HS-5 (cell line): ENCODE measurements at places on chromosomes 11 and 22.
A peak's percentile ranks its signal among the peaks of the same experiment; 100 is the strongest.

DNA sequence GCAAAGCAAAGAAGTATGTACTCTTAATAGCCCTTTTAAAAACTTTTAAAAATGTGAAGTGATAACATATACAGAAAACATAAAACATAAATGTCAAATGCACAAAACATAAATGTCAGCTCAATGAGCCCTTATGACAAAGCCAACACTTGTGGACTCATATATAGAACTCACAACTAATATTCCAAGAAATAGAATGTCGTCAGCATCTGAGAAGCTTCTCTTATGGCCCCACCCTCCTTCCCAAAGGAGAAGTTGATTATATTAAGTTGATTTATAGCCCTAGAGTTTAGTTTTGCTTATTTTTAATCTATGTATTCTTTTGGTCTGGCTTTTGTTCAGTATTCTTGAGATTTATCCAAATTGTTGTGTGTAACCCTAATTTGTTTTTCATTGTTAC, 13.8 kb downstream of the NEU3 start:
- no peak for DNase-seq

DNA sequence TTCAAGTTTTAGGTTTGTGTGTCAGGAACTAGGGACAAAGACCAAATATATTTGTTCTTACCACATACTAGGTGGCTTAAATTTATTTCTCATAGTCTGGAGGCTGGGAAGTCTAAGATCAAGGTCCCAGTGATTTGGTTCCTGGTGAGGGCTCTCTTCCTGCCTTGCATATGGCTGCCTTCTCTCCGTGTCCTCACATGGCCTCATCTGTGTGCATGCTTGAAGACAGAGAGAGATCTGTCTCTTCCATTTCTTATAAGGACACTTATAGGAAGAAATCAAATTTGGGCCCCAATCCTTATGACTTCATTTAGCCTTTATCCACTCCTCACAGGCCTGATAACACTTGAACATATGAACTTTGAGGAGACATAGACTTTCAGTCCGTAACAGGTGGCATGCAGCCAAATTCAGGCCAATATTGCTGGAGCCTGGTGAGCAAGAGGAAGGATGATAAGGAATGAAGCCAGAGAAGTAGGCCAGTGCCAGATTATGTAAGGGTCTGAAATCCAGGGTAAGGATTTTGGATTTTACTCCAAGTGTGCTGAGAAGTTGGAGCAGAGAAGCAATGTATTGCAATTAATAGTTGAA, 35.1 kb downstream of the TTC17 start:
- DNase-seq = no peak

DNA sequence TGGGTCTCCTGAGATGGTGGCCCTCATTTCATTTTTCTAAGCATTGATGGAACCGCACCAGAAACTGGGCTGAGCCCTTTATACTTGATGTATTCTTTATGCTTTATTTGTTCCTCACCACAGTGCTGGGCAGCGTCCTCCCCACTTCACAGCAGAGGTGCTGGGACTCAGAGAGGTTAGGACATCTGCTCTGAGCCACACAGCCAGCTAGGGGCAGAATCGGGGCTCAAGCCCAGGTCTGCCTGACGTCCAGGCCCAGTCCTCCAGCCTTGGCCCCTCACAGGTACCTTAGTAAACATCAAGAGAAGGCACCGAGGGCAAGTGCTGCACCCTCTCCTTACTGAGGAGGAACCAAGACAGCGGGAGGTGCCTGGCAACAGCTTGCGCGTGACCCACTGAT, 20.2 kb upstream of the SHISAL1 start:
- DNase-seq = no peak

- DNase-seq = no peak
Measured at GRCh38 chr11:749731-750130, 2.5 kb downstream of the TALDO1 start.

DNA sequence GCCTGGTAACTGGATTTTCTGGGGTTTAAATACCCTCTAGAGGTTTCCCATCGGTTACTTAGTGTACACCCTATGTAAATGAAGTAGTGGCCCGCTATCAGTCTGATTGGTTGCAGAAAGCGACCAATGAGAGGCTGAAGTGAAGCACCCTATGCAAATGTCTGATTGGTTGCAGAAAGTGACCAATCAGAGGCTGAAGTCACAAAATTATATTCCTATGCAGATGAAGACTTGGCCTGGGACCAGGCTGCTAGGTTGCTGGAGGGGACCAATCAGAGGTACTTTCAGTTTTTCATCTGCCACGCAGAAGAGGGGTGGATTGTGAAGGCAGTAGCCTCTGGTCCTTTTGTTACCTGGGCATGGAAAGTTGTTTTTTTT, 134.8 kb downstream of the TBC1D22A start:
- DNase-seq = no peak

GRCh38 chr11:17760102-17761029, 25.8 kb downstream of the KCNC1 start:
- no peak for DNase-seq

- peak; percentile 42 for DNase-seq
Measured at GRCh38 chr11:9691865-9692264, 28.0 kb downstream of the SWAP70 start.

GRCh38 chr22:41381329-41382097, at the start of gene TEF:
Gene TEF (plus strand): TSS chr22:41381942. CDS start chr22:41382045, 103 bp downstream.
- DNase-seq = peak; percentile 88

DNA sequence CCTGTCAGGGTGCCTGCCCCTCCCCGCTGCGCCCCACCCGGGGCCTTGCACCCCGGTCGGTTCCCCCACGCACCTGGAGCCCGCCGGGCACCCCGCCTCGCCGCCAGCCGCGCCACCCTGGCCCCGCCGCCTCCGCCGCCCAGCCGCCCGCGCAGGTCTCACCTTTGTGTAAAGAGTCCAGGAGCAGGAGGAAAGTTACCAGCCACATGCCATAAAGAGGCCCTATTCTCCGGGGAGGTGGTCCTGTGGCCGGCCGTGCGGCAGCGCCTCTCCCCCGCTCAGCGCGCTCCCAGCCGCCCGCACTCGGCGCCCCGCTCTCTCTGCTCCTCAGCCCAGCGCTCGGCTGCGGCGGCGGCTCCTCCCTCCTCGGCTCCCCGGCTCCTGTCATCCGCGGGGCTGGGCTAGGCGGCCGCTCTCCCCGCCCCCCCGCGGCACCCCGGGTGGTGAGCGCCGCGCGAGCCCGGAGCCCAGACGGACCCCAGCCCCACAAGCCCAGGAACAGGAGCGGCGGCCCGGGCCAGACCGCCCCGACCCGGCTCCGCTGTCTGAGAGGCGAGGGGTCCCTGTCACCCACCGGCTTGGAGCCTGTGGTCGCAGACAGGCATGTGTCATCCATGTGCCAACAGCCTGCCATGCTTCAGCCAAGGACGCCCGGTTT, at the start of gene DSCAML1:
Gene DSCAML1 (minus strand): TSS at position 345 of the 658 bp plus-strand sequence. CDS start 137 bp downstream, at position 208.
- DNase-seq = no peak

- peak; percentile 86 for DNase-seq
Measured at GRCh38 chr11:13440100-13440855, 22.7 kb downstream of the BTBD10 start.

DNA sequence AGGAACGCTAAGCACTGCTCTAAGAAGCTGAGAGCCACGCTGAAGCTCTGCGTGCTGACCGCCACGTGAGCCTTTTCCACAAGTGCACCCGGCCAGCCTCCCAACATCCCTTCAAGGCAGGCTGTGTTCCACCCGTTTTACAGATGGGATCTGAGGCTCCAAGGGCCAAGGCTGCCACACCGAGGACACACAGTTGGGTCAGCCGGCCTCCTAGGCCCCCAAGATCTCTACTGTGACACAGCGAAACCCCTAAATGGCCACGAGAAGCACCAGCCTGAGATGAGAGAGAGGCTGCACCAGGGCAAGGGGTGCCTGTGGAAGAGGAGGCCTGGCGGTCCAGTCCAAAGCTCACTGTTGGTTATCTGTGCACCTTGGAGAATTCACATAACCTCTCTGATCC, 11.8 kb upstream of the CD5 start:
- DNase-seq = no peak

- DNase-seq = no peak
Measured at GRCh38 chr11:921921-922678, 3.6 kb upstream of the AP2A2 start.

- no peak for DNase-seq
Measured at GRCh38 chr11:58391879-58392278, 14.8 kb downstream of the OR5B3 start.

GRCh38 chr22:32858121-32858703, 56.7 kb downstream of the TIMP3 start:
- DNase-seq = no peak

- no peak for DNase-seq
Measured at GRCh38 chr11:102608699-102609098, 16.4 kb downstream of the MMP20 start.

DNA sequence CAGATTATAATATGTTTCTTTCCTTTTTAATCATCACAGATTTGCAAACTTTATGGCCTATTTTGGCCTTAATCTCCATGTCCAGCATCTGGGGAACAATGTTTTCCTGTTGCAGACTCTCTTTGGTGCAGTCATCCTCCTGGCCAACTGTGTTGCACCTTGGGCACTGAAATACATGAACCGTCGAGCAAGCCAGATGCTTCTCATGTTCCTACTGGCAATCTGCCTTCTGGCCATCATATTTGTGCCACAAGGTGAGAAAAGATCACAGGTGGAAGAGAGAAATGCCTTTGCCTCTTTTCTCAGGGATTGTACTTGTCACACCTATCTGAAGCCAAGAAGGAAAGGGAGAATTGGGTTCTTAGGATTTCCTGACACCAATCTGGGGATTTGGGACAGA, 36.9 kb downstream of the SLC22A9 start:
- no peak for DNase-seq

- no peak for DNase-seq
Measured at GRCh38 chr11:92141725-92142124, 82.9 kb upstream of the FAT3 start.

GRCh38 chr11:1516273-1517067, 29.9 kb upstream of the MOB2 start:
- DNase-seq = no peak

DNA sequence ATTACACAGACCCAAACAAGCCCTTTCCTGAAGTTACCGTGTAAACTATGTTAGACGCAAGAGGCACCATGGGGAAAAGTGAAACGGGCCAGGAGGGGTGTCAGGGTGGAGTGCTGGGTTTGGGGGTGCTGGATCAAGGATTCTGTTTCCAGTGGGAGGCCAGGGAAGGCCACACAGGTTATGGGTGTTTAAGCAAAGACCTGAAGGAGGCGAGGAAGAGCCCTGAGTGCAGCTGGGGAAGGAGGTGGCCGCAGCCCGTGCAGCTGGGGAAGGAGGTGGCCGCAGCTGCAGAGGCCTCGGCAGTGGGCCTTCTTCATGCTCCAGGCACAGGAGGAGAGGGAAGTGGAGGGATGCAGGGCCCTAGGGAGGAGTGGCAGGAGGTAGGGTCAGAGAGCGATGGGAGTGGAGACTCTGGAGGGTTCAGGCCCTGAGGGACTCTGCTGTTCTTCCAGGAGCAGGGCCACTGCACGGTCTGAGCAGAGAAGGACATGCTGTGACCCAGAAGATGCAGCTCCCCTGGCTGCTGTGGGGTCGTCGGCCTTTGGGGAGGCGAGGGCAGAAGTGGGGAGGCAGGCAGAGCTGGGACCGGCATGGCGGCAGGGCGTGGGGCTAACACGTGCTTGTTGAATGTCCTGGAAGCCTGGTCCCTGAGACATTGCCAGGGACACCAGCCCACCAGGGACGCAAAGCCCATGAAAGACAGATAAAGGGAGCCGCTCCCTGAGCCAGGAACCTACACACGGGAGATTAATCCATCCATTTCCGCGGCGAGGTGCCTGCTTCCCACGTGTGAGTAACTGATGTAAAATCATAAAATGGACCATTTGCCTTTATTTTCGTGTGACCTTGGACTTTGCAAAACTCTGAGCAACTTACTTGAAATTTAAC, 1049.1 kb downstream of the BRD1 start:
- no peak for DNase-seq

DNA sequence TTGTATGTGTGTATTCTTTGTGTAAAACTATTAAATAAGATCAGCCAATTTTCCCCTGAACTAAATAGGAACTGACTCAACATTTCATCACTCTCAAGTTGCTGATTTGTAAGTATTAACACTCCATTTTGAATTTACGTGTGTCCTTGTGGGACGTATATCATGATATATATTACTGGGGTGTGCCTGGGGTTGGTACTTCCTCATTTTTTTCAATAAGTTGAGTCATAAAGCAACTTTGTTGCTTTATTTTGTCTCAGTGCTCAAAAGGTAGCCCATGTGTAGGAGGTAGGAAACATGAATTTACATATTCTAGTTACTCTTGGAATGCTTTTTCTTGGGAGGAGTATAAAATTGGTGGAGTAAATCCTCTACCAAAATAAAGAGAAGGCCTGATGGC, 193.9 kb upstream of the RAG2 start:
- no peak for DNase-seq

- peak; percentile 77 for DNase-seq
Measured at GRCh38 chr22:35777335-35777975, 59.8 kb downstream of the APOL5 start.

DNA sequence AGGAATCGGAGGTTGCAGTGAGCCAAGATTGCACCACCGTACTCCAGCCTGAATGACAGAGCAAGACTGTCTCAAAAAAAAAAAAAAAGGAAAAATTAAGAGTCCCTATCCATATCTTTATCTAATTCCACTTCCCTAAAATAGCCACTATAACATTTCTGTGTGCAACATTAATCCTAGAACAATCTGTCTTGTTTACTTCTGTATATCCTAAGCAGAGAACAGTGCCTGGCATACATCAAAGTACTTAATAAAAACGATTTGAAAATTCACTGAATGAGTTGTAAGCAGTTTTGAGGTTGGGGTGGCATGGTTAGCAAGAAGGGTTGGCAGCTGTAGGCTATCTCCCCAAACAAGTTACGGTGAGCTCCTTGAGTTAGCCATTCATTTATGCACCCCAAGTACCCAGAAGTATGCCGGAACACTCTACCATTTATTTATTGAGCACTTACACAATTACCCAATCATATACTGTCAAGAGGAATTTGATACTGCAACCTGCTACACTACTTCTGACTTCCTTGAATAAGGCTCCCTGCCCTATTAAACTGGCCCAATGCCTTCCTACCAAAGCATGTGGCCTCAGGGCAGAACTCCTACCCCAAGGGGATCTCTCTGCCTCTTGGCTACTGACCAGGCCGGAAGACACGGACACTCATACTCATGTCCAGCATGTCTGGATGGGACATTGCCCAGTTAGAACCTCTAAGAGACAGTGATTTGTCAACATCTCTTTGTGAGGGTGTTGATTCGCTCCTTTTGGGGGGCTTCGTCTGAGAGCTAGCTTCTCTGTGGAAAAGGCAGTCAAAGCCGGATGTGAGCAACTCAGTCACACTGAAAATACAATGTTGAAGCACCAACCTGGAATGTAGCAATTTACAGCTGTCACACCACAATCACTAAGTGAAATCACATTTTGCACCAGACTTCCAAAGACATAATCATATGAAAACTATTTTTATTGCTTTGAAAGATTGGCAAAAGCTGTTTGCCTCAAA, 16.3 kb upstream of the TMEM41B start:
- DNase-seq = peak; percentile 98

GRCh38 chr11:67406969-67407687, 3.2 kb downstream of the TBC1D10C start:
- no peak for DNase-seq

DNA sequence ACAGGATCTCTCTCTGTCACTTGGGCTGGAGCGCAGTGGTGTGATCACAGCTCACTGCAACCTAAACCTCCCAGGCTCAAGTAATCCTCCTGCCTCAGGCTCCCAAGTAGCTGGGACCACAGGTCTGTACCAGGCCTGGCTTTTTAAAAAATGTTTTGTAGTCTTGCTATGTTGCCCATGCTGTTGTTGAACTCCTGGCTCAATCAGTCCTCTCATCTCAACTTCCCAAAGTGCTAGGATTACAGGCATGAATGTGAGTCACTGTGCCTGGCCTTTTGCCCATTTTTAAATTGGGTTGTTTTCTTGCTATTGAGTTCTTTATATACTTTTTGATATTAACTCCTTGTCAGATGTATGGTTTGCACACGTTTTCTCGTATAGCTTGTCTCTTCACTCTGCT, 33.0 kb upstream of the PITPNB start:
- peak; percentile 29 for DNase-seq

GRCh38 chr11:91947215-91947820, 277.3 kb upstream of the FAT3 start:
- DNase-seq = peak; percentile 11
